Stimulated activated CD8-positive, alpha-beta memory T cell treated with anti-CD3 and anti-CD28 coated beads, Interleukin-4, amount 100 ng/mL, for 4 hours (primary cell): ENCODE measurements at places on chromosomes 7 and 10.

DNA sequence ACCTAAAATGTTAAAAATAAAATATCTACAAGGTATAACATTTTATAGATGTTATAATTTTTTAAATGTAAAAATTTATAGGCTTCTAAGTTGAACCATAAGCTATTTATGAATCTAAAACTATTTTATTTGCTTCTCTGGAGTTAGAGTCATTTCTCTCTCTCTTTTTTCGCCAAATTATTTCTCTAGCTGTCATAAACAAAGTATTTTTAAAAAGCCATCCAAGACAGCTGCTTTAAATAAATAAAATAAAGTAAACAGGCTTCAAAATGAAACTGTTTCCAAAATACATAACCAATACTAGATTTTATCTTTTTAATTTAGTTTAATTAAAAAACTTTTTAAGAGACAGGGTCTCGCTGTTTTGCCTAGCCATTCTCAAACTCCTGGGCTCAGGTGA lies 12.4 kb upstream of the IL15RA start:
- no peak for DNase-seq

DNA sequence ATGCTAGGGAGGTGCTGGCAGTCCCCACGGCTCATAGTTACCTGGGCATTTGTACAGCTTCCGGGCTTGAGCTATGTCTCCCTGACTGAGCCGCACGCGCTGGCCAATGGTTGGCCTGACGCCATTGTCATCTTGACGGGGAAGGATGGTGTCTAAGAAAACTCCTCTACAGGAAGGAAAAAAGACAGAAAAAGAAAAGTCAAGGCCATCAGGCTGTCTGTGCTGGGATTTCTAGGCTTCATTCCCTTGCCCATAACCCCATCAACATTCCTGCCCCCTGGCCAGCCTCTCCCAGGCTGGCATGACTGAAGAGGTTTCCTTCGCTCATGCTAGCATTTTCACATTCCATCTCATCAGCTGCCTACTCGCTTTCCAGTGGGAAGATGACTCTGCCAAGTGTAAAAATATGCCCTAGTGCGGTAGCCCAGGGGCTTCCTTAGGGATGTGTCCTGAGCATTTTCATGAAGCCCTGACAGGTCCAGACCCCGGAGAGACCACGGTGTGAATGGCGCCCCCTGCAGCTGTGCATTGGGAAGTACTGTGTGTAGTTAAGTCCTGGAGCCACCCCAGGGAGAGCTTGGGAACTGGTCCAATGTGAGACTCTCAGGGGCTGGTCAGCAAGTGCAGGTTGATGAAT lies 54.5 kb upstream of the OPALIN start:
- no peak for DNase-seq

DNA sequence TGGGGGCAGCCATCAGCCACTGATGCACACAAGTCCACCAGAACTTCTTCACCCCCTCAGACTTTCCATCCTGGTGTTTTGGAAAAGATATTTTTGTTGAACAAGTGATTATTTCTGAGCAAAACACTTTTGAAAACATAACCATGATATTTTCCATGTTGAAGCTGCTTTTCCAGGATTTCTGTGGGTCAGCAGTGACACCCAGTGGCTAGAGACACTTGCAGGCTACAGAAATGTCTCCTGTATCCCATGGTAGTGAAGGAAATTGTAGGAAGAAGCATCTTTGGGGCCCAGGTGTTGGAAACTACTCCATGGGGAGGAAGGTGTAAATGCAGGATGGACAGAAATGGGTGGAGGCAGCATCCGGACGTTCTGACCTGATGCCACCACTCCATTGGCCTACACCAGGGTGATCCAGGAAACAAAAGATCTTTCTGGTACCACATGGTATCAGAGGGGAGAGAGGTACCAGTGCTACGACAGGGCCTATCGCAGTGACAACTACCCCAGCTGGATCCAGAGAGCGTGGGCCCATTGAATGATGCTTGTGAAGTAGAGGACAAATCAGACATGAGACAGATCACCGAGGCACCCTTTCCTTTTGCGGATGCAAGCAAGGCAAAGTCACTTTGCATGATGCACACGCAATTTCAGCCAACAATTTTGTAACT lies 111.7 kb upstream of the COBL start:
- DNase-seq: no peak

- DNase-seq: no peak
Observed at GRCh38 chr7:41820111-41820671, 117.3 kb upstream of the INHBA start.

DNA sequence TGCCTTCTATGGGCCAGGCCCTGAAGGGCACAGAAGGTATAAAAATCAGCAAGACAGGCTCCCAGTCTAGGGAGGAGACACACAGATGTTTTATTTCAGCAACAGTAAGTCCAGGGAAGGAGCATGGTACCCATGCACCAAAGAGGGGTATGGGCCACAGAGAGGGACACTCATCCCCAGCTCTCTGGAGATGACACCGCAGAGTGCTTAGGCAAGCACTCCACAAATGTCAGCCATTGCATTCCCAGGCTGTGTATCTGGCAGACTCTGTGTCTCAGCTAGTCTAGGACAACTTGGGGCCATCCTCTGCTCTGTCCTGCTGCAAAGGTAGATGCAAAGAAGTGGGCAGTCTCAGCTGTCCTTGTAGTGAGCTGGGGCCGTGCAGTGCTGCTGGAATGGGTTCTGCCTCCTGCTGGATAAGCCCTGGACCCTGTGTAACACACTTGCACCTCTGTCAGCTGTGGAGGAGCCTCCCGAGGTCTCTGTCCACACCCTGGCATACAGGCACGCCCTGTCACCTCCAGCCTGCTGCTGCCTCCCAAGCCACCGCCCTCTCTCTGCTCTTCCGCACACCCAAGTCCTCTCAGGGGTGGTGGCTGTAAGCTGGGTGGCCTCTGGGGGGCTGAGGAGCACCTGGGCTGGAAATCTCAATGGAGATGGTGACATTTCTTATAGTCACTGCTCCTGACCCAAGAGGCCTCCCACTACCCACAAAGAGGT lies 57.6 kb downstream of the VOPP1 start:
- no peak for DNase-seq

DNA sequence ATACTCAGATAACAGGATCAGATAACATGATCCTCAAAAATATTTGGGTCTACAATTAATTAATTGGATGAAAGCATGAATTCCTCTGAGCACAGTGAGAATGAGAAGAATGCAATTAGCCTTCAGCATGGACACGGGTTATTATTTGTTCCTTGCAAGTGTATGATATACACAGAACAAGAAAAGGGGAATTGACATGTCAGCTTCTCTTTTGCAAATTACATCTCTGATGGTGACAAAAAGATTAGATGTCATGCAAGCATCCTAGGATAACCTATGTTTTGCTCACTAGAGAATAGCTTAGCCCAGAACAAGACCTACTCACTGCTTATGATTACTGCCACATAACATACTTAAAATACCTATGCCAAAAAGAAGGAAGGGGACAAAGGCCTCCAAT lies 120.3 kb downstream of the ABLIM1 start:
- DNase-seq: no peak

DNA sequence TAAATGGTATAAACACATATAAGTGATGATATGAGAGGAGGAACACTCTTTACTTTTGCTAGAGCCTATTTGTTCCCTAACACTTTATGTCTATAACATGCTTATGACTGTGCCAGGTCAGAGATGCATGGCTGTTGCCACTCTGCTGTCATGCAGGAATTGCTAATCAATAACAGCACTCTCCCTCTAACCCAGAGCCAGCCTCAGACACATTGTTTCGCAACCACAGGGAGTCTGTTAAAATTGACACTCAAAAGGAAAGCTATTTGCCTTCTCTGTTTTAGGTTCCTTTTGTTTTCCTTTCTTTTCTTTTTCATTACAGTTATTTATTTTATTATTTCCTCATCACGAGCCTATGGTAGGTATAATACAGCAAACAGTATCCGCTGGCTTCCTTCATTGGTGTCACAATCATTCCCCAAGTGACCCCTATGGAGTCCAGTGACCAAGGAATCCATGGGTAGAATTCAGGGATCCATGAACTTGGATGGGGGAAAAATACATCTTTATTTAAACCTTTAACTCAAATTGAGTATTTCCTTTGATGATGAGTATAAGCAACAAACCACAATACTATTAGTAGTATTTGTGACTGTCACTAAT lies 6.8 kb downstream of the PON2 start:
- no peak for DNase-seq

DNA sequence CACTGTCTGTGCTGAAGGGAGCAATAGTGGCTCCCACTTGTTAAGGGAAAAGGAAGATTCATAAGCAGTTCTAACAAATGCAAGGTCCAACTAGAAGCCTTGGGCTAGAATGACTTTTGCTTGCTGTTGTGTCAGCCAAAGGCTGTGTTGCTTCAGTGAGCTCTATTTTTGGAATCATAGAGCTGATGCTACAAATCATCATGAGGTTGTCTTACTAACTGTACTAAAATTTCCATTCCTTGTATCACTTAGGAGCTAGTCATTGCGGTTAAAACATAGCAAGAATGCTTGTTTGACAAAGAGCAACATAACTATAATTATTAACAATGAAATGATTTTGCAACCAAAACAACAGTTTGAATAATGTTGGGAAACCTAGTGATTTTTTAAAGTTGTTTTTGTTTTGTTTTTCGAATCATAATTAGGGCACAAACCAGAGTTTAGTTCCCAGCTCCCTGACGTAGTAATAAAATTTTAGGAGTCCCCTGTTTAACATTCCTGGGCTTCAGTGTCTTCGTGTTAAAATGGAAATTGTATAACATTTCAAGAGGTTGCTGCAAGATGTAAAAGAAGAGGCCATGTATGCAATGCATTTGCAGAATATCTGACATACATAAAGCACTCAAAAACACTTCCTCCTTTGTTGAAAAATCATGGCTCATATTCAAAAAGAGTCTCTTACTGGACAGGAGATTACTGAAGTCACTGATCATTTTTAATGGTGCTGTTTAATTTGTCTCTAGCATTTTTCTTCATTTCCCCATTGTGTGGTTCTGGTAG lies 183.4 kb downstream of the MACC1 start:
- no peak for DNase-seq

- DNase-seq: no peak
Observed at GRCh38 chr10:132909491-132910071, 32.8 kb downstream of the CFAP46 start.

GRCh38 chr10:5871596-5871995 lies 18.1 kb downstream of the ANKRD16 start:
- DNase-seq: no peak
